Activated T-helper 1 cell treated with Interleukin-2 at 50 U/mL for 16 hours (primary cell): ENCODE measurements at places on chromosomes 7 and 10.

- DNase-seq, result no peak
Measured at GRCh38 chr10:86851328-86852207, 95.1 kb downstream of the BMPR1A start.

DNA sequence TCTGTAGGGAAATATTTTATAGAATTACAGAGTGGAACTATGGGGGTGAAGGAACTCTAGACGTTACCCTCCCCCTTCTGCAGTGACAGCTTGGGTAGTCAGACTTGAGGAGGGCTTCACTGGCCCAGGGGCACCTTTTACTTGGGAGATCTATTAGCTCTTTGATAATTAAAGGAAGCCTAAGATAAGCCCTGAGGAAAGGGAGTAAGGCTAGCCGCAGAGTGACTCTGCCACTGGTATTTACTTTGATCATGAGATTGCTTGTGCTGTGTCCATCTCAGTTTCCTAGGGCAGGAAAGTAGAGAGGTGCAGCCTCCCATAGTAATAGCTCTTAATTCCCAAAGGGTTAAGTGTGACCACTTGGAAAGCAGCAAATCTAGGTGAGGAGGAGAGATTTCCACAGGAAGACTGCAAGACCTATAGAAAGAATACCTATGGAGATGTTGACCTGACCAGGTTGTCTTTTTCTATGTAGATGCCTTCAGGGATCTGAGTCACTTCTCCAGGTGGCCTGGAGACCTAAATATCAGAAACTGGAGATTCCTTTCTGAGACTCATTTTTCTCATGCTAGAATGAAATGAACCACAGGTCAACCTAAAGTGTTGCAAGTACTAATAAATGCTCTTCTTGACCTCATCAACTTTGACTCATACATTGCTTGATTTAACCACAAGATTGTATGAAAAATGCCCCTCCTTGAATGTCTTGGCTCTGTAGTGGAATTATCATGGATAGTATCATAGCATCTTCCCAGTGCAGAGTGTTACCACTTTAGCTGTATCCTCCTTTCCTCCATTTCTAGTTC, 447.3 kb upstream of the GHITM start:
- DNase-seq, result no peak

DNA sequence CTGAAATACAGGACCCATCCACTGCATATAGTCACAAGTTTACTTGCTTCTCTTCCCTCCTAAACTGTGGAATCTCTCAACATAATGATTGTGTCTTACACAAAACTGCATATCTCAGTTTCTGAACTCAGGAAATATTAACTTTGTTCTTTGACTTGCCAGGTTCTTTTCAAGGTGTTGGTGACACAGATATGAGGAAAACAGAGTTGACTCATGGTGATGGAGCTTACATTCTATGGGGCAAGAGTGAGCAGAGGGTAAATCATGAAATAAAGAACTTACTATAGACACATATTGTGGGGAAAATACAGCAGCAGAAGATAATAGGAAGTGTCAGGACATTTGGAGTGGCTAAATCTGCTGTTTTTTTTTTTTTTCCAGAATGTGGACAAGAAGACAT, 72.5 kb upstream of the IGFBP3 start:
- no peak for DNase-seq

GRCh38 chr10:131667047-131667446, 233.8 kb upstream of the PPP2R2D start:
- no peak for DNase-seq

DNA sequence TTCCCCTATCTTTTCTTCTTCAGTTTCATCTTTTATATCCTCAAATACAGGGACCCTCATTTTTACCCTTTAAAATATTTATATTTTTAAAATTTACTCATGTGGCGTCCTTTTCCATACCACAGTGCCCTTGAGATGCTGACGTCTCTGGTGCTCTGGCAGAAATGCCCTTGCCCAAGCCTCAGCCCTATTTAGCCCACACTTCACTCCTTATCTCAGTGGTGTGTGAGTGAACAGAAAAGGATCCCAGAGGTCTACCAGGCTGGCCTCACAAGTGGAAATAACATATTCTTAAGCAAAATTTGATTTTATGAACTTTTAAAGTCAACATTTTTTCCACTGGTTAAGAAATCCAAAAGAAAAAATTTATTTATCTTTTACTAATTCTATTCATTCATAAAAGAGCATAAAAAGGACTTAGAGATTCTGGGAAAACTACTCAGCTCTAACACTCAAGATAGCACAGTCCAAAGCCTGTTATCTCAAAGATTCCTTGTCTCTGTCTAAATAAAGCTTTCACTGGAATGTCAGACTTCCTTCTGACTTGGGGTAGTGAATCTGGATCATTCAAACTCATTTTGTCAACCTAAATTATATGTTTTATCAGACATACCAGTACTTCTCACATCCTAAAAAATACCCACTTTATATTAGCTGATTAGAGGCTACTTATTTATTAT, at the start of gene NEBL:
TSS of gene NEBL (minus strand) at position 166 of the 680 bp plus-strand sequence. CDS start at position 60, 106 bp downstream.
- no peak for DNase-seq

- DNase-seq, result no peak
Measured at GRCh38 chr7:41098846-41099245, 604.0 kb downstream of the INHBA start.

GRCh38 chr7:106371629-106372028, 86.8 kb upstream of the NAMPT start:
- DNase-seq, result no peak

DNA sequence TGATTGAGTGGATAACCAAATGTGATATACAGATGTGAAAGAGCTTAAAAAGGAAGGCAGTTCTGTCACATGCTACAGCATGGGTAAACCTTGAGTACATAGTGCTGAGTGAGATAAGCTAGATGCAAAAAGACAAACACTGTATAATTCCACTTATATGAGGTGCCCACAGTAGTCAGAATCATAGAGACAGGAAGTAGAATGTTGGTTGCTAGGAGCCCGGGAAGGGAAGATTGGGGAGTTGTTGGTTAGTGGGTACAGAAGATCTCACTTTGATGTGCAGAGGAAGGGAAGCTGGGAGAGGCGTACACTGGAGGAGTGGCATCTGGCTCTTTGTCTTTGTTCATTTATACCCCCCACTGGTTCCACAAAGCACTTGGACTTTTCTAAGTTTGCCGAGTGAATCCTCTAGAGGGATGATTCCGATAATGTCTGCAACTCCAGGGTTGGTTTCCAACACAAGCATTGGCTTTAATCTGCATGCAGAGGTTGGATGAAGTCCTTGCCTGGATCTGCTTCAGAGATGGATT, 39.5 kb downstream of the TSPAN14 start:
- DNase-seq, result no peak

- DNase-seq, result no peak
Measured at GRCh38 chr10:79320820-79321493, 26.3 kb upstream of the PPIF start.

GRCh38 chr7:6448943-6449543, 1.3 kb upstream of the DAGLB start:
- DNase-seq, result no peak

- DNase-seq, result no peak
Measured at GRCh38 chr10:131184503-131184902, 127.0 kb downstream of the TCERG1L start.

- DNase-seq, result no peak
Measured at GRCh38 chr10:51313251-51313650, 239.0 kb downstream of the PRKG1 start.

GRCh38 chr7:154373956-154374355, 321.8 kb downstream of the DPP6 start:
- no peak for DNase-seq

DNA sequence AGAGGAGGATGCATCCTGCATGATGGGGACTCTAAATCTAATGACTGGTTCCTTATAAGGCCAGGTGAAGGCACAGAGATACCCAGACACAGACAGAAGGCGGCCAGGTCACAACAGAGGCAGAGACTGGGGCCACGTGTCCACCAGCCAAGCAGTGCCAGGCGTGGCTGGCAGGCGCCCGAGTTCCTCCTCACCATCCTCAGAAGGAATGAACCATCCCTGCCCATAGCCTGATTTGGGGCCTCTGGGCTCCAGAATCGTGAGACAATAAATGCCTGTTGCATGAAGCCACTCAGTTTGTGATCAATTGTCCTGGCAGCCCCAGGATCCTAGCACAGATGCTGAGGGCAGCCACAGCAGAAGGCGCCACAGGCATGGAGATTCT, 69.0 kb upstream of the TNRC18 start:
- no peak for DNase-seq

GRCh38 chr10:18463673-18464211, 187.6 kb downstream of the NSUN6 start:
- no peak for DNase-seq

DNA sequence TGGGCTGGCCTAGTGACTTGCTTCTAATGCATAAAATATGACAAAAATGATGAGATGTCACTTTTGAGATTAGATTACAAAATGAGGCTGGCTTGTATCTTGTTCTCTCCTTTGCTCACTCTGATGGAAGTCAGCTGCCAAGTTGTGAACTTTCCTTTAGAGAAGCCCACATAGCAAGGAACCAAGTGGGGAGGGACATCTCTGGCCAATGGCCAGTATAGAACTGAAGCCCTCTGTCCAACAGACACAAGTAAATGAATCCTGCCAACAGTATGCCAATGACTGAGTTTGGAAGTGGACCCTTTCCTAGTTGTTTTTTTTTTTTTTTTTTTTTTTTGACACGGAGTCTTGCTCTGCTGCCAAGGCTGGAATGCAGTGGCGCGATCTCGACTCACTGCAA, 3.3 kb downstream of the ZC3HC1 start:
- DNase-seq, result no peak

- DNase-seq, result no peak
Measured at GRCh38 chr7:29146888-29147609, 712 bp upstream of the CPVL start.

DNA sequence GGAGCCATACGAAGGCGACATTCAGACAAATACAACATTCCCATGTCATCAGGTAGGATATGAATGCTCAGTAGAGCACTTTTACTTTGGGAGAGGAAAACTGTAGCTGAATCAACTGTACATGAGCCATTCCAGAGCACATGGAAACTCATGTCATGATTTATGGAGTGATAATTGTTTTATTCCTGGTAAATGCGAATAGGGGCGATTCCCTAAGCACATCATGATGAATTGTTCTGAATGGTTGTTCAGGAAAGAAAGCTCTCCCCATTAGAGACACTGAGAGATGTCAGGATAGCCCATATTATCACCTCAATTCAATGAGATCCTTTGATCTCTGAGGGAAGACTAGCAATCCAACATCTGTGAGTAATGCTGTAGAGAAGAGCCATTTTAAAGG, 243.6 kb downstream of the FOXP2 start:
- no peak for DNase-seq

- DNase-seq, result no peak
Measured at GRCh38 chr10:543131-543530, 146.3 kb downstream of the DIP2C start.

- DNase-seq, result no peak
Measured at GRCh38 chr10:51214207-51215196, 140.2 kb downstream of the PRKG1 start.

DNA sequence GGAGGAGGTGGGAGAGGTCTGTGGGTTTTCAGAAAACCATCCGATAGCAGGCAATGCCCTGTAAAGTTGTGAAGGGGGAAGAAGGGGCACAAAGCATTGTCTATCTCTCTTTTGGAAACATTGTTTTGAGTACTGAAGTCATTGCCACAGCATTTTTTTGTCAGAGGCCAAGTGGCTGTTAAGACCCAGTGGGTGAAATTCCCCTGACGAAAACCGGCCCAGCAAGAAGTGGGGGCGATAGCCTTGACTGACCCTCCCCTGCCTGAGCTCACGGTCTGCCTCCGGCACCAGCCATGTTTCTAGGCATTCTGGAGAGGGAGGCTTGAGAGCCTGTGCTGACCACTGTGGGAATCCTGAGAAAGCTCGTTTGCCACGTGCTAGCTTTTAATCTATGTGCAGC, 144.7 kb downstream of the RPS24 start:
- no peak for DNase-seq

GRCh38 chr10:69375307-69376151, 41.2 kb downstream of the TACR2 start:
- no peak for DNase-seq

- no peak for DNase-seq
Measured at GRCh38 chr10:51422311-51423120, 276.9 kb downstream of the CSTF2T start.

GRCh38 chr10:83886871-83887270, 252.4 kb upstream of the GHITM start:
- DNase-seq, result no peak

GRCh38 chr10:22554461-22555182, 159.8 kb downstream of the PIP4K2A start:
- no peak for DNase-seq

DNA sequence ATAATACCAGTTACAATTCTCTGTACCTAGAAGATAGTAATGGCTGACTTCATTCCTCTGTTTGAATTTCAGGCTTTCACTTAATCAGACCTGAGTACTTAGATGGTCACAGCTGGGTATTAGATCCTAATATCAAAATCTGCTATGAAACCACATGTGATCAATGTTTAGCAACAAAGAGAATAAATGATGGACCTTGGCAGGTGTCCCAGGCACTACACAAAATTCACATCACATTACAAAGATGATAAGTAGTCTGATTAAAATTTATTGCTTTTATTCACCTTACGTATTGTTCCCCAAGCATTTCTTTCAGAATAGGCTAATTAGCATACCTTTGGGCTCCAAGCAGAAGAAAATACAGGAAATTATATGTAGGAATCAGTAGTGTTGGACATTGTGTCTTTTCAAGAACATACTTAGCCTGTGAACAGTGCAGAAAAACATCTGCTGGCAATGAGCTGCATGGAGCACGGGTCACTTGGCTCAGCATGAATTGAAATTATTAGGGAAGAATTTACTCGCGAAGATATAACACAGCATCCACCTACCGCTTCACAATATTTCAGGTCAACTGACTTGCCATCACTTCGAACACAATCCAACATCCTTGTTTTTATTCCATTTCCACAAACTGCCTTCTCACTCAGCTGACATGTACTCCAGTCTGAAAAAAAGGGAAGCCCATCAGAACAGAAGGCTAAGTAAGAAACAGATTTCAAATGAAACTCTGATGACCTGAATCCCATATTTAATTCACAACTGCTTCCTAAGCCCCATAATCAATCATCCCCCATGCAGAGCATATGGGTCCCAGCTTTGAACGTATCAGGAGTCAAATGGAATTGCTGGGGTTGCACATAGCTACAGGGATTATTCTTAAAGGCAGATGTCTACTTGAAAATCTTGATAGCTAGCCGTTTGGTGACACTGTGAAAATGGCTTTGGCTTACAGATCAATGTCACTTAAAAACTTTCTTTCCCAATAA, 421.0 kb downstream of the THSD7A start:
- DNase-seq, result no peak

GRCh38 chr7:31029251-31030042, 22.7 kb upstream of the ADCYAP1R1 start:
- no peak for DNase-seq

- no peak for DNase-seq
Measured at GRCh38 chr10:125155101-125155500, 5.3 kb downstream of the CTBP2 start.

DNA sequence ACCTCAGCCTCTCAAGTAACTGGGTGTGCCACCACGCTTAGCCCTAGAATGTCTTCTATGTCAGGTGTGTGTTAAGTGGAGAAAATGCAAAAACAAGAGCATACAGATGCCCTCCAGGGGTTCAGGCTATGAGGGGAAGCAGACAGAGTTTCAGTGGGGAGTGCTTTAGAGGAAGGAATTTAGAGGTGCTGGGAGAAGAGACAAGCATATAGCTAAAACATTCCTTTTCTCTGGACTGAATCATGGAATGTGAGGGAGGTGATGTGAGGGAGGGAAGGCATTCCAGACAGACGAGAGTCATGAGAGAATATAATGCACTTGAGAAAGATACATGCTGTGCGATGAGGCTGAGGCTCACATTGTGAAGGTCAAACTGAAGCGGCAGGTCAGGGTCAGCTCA, 6.6 kb upstream of the ZNF786 start:
- no peak for DNase-seq
